ENCODE measurements at places on chromosomes 16 and 17.
A peak's percentile ranks its signal among the peaks of the same experiment; 100 is the strongest.

- no peak for DNase-seq
Measured at GRCh38 chr17:8105957-8106398, 12.3 kb downstream of the ALOXE3 start.

- no peak for DNase-seq
Measured at GRCh38 chr17:44466339-44466738, 36.9 kb downstream of the GPATCH8 start.

GRCh38 chr17:13646411-13646810, 44.7 kb upstream of the HS3ST3A1 start:
- no peak for DNase-seq

DNA sequence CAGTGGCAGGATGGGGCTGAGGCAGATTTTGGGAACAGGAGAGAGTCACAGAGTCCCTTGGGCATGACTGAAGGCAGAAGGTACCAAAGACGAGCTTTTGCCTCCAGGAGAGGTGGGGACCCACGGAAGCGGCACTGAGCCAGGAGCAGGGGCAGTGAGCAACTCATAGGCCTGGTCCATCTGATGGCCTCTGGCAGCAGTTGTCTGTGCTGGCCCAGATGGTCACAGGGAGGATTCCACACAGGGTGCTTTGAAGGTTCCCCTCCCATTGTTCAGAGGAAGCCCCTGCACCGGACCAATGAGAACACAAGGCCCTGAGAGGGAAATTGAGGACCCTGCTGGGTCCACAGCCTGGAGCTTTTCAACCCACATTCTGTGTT, 360.3 kb upstream of the TNRC6C start:
- DNase-seq: no peak

GRCh38 chr17:35088356-35088880, 24.9 kb upstream of the RFFL start:
- DNase-seq: peak; percentile 72

- no peak for DNase-seq
Measured at GRCh38 chr16:2953706-2954627, 10.1 kb upstream of the KREMEN2 start.

DNA sequence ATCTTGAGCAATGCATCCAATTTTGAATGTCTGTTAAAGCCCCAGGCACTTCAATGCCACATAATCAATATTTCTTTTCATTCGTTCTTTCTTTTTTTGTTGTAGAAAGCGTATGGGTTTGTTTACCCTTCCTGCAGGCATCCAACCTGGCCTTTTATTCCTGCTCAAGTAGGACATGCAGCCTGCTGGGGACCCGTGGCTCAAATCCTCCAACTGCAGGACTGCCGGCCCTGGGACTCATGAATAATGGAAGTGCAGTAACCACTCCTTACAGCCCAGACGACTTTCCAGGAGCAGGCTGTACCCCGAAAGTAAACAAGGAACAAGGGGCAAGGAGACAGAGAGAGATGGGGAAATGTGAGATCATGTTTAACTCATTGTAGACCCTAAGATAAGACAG, 126.4 kb downstream of the SALL1 start:
- DNase-seq: no peak

Data from endothelial cell of umbilical vein (primary cell).